ENCODE measurements at places on chromosomes 12 and 14.

GRCh38 chr14:23727566-23728335, 91.6 kb downstream of the DHRS2 start:
- peak; percentile 17 for DNase-seq

DNA sequence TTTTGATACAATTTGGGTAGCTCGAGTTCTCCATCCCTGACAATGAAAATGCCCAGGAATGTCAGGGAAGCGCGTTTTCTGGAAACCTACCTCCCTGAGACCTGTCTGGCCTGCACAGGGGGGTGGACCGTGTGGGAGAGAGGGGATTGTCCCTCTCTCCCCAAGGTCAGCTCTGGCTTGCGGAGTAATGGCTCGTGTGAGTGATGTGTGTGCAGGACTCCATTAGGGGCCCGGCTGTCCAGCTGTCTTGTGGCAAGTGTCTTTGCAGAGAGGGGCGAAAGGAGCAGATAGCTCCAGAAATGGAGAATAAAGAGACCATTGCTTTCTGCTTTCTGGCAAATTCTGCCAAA, 215.3 kb downstream of the CHST11 start:
- no peak for DNase-seq

GRCh38 chr12:124517260-124518050, 50.0 kb downstream of the NCOR2 start:
- DNase-seq, result no peak

GRCh38 chr14:23365036-23365731, at the start of gene EFS:
Gene EFS, minus strand, starts transcription at chr14:23365172. Its CDS starts 147 bp downstream, at chr14:23365025.
- no peak for DNase-seq

DNA sequence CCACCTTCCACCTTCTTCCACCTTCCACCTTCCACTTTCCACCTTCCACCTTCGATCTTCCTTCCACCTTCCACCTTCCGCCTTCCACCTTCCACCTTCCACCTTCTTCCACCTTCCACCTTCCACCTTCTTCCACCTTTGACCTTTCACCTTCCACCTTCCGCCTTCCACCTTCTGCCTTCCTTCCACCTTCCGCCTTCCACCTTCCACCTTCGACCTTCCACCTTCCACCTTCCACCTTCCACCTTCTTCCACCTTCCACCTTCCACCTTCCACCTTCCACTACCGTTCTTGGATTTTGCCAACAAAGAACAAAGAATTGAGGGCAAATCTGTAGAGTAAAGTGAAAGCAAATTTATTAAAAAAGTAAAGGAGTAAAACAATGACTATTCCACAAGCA, 53.2 kb downstream of the B4GALNT3 start:
- DNase-seq, result no peak

DNA sequence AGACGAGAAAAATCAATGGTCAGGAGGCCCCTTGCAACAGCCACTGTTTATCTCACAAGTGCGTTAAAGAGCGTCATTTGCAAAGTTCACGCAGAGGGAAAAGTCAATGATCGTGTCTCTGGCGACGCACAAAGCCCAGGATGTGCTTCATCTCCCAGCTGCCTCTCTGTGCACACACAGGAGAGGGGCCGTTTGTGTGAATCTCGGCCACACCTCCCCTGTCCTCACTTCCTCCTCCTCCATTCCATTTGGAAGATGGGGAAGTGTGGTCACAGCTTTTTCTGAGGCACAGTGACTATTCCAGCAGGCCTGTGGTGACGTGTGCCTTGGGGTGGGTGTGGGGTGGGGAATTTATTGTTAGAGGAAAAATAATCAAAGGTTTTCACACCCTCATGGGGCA, 90.4 kb downstream of the RBM19 start:
- DNase-seq, result no peak

GRCh38 chr14:37566811-37567371, 28.2 kb downstream of the FOXA1 start:
- DNase-seq, result no peak

GRCh38 chr12:50265770-50266524, 17.4 kb downstream of the LIMA1 start:
- DNase-seq, result no peak

GRCh38 chr12:115257791-115258190, 573.8 kb upstream of the TBX3 start:
- DNase-seq, result no peak

All from GM19239 (cell line).